SHP77 (cell line): ENCODE measurements at places on chromosomes 4 and X.

DNA sequence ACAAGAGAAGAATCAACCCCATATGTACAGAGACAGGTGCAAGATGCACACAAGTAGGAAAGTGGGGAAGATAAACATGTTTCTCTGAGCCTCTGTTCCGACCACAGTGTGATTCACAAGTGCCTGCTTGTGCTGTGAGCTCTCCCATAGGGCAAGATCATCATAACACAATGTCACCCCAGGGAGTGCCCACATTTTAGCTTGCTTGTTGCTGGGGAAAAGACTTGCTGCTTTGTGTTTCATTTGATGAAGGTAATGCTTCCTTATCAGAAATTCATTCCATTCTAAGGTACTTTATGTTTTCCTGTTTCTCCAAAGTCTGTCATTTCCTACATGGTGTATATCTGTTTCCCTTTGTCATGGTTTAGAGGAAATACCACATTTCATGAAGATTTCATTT, 304.5 kb upstream of the DIPK2B start:
- no peak for DNase-seq

- DNase-seq = no peak
Observed at GRCh38 chrX:7147413-7147977, at the start of gene STS. STS (plus strand) TSS chrX:7147712; CDS start chrX:7253200, 105,488 bp downstream.

DNA sequence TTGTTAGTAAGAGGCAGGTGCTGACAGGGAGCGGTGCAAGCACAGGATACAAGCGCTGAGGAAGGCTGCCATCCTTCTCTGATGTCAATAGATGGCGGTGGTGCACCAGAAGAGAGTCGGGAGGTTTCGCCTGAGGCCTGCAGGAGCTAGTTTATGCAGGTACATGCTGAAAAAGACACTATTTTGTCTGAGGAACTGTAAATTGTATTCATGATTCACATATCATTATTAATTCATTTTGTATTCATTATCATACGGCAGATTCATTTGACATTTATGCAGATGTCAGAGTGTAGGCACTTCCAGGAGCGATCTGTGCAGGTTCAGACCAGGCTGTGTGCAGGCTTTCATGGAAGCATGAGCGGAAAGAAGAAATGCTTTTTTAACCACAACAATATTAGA, 824.0 kb downstream of the STIM2 start:
- peak; percentile 28 for DNase-seq

DNA sequence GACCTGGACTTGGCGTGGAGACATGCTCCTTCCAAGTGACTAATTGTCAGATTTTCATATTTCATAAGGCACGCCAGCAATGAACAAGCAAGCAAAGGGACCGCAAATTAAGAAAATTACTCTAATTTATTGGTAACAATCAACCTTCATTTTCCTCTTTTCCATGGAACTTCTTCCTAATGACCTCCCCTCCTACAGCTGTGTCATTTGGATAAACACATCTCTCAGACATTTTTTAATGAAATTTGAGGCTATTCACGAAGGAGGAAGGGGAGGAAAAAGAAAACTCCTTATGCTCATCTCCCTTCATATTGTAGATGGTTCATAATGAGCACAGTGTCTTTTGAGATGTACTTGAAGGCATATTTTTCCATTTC, 38.6 kb upstream of the TLR3 start:
- DNase-seq = no peak

DNA sequence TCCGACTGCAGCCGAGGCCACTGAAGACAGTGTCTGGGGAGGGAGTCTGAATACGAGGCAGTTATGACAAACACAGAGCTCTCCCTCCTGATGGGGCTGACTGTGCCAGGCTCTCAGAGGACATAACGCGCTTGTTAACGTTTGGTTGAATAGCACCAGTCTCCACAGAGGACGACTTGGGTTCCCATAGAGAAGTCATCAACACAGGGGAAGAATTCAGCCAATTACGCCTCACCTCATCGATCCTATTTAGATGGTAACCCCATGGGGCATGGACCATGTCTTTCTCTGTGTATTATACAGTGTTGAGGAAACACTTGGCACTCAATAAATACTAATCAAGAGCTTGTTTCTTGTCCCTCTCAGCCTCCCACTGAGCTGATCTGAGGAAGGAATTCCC, 642.6 kb upstream of the LCORL start:
- DNase-seq = no peak

DNA sequence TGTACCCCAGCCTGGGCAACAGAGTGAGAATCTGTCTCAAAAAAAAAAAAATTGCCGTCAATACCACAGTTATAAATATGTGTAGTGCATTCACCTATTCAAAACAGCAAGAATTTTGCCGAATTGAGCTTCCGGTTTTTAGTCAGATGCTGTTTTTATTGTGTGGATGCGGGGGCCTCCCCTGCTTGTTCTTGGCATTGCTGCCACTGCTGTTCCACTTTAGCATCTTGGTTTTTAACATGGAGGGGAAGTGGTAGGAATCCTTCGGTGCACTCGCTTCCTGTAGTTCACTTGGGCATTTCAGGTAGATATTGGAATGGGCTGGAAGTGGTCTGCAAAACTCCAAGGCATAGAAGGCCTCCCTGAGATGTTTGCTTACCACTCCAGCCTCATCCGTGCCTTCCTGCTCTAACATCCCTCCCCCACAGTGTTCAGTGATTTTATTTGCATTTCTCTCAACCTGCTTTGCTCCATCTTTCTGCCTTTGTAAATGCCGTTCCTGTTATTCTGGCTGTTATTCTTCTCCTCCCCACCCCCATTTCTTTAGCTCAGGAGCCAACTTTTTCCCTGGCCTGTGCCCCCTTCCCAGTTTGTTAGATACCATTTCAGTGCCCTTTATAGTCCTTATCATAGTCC, 25.5 kb downstream of the MOB1B start:
- peak; percentile 1 for DNase-seq

GRCh38 chrX:86002076-86002896, 45.1 kb downstream of the CHM start:
- DNase-seq = peak; percentile 11

DNA sequence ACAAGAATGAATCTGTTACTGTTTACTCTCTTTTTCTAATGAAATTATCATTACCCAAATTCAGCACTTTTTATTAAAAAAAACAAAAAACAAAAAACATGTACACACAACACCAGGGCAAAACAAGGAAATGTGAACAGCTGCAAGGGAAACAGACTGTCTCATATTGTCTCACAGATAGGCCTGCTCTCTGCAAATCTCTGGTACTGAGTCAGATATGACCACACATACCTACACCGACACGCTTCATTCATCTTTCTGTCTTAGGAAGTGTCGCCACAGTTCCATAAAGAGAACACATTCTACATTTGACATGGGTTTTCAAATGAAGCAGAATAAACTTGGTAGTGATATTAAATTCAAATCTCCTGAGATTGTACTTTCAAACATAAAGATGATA, 92.2 kb upstream of the GPR34 start:
- DNase-seq = no peak

DNA sequence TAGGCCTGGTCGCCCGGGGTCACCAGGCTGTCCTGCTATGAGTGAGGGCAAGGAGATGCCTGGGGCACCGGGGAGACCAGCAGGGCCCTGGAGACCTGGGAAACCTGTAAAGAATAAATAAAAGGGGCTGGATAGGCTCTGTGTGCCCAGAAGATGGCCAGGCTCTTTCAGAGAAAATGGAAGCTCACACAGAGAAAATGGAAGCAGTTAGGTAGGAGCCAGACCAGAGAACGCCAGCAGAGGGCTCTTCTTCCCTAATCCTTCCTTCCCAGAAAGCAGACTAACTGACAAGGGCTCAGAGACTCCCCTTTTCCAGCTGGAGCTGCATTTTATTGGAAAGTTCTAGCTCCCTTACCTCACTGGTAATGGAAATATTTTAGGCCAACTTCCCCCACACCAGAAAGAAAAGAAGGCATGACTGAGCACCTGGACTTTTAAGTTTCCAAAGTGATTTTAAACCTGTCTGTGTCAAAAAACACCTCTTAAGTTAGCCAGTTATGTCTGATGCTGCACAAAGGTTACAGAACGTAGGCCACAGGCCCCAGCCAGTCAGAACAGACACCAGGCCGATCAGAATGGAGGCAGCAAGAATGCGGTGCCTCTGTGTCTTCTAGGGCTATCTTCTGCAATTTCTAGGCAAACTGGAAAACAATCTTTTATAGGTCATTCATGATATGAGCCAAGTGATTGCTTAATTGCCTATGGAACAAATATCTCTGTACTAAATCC, 74.0 kb downstream of the ATG4A start:
- no peak for DNase-seq

DNA sequence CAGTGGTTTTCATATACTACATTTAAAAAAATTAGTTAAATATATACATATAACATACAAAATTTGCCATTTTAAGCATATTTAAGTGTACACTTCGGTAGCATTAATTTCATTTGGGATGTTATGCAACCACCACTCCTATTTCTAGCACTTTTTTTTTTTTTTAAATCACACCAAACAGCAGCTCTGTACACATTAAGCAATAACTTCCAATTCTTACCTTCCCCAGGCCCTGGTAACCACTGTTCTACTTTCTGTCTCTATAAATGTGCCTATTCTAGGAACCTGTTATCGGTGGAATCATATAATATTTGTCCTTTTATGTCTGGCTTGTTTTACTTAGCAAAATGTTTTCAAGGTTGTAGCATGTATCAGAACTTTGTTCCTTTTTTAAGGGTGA, 39.1 kb downstream of the TMEM164 start:
- DNase-seq = no peak

DNA sequence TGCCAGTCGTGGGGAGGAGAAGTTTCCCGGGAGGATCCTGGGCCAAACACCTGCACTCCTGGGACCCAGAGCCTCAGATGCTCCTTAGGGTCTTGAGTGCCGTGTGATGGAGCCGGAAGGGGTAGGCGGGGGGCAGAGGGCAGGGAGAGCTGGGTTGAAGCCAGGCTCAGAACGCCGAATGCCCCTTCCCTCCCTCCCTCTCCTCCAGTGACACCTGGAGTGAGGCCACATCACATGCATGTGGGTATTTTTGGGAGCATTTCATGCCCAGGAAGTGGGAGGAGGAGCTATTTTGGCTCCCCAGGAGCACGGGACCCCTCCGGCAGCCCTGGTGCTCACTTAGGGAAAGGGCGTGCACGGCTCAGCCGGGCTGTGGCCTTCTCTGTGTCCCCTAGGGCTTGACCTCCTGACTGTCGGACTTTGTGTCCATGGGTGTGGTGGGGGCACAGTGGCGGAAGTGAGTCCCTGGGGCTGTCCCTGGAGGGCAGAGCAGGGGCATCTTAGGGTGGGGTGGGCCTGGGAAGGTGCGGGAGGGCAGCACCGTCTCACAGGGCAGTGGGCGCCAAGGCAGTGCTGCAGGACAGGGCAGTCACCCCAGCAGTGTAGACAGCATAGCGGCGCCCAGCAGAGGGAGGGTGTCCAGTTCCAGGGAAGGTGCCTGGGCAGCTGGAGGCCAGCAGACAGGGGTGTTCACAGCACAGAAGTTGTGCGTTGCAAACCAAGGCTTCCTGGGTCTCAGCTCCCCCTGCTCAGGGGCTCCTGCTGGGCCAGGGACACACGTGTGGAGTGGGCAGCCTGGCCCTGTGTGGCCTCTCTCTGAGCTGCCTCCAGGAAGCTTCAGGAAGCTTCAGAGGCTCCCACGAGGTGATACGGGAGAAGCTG, 4.9 kb upstream of the CPLX1 start:
- DNase-seq = no peak

DNA sequence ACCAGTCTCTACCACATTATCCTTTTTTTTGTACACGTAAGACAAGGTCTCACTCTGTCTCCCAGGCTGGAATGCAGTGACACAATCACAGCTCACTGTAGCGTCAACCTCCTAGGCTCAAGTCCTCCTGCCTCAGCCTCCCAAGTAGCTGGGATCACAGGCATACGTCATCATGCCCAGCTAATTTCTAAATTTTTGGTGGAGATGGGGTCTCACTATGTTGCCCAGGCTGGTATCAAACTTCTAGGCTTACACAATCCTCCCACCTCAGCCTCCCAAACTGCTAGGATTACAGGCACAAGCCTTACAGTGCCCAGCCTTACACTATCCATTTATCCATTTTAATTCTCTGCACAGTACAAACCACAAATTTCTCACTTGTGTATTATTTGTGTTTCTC, 58.0 kb downstream of the CLOCK start:
- no peak for DNase-seq

DNA sequence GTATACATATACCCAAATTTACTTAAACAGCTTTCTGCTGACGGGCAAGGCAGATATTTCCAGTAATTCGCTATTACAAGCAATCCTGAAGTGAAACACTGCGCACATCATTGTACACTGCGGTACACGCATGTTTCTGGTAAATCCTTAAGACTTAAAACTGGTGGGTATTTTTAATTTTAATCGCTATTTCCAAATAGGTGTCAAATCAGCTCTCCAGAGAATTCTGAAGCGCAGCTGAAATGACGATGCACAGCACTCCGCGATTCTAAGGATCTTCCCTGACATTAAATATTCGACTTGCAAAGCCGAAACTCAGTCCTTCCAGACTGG, 361 bp downstream of the TMEM128 start:
- DNase-seq = no peak

GRCh38 chr4:176383273-176384077, 63.7 kb downstream of the SPCS3 start:
- DNase-seq = no peak

DNA sequence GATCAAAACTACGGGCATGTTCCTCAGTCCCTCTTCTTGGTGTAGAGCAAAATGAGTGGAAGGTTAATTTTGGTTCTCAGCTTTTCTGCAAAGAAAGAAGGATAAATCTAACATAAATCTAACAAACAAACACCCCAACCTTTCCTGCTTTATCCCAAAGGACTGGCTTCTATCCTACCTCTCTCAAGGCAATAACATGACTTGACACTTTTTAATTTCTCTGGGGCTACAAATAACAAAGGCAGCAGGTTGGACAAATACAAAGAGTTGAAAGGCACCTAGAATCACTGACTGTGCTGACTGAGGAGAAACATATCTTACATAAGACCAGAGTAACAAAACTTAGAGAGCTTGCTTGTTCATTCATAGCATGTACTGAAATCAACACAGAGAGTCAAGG, 703.6 kb upstream of the PITX2 start:
- DNase-seq = no peak
